ENCODE measurements at places on chromosomes 2 and 18. TPM values are rescaled to one million over a fixed set of nuclear protein-coding genes. Genes with fewer than 3 reads are reported as not detected.

- DNase-seq = no peak
These were observed 174.5 kb downstream of the LAMA1 start for GRCh38 chr18:6943143-6943542.

GRCh38 chr2:113741091-113741490, 15.4 kb downstream of the SLC35F5 start:
- no peak for DNase-seq

DNA sequence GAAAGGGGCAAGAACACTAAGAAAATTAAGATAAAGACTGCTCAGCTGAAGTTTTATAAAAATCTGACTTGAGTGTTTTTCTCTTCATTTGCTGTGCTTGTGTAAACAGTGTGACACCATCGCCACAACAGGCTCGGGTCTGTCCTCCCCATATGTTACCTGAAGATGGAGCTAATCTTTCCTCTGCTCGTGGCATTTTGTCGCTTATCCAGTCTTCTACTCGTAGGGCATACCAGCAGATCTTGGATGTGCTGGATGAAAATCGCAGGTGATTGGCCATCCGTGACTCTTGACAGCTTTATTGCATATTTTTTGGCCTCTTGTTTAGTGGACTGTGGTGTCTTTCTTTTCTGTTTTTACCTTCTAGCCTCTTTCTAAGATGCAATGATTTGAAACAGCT, 22.1 kb downstream of the MFF start:
- DNase-seq = no peak

DNA sequence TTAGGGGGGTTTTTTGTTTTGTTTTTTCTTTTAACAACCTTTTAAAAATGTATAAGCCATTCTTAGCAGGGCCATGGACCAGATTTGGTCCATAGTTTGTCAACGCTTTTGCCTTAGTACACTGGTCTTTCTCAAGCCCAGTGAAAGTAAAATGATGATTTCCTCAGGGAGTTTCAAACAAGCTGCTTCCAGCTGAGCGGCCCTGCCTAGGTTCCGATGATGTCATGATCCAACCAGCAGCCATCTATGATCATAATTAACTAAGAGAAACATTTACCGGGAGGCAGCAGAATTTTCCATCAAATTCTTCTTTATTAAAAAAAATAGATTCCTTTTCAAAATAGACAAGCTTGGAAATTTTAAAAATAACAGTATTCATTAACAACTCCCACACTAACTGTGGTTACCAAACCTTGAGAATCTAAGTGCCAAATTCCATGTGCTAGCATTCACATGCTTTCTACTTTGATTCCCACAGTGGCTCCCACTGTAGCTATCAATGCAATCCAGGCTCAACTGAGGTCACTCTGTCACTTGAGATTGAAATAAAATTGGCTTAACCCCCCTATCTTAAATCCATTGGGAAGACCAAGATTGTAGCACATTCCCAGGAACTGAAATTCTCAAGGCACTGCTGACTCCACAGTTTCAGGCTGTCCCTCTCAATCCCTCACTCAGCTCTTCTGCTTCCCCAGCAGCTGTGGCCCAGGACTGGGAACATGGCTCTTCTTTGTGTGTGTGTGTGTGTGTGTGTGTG, 148.9 kb downstream of the RNF152 start:
- DNase-seq = no peak

Gene LYPD6B
- 35.7 TPM for total RNA-seq

GRCh38 chr2:42124011-42124785, 45.0 kb upstream of the EML4 start:
- DNase-seq = no peak

Gene CASP8
- 20.1 TPM for total RNA-seq

DNA sequence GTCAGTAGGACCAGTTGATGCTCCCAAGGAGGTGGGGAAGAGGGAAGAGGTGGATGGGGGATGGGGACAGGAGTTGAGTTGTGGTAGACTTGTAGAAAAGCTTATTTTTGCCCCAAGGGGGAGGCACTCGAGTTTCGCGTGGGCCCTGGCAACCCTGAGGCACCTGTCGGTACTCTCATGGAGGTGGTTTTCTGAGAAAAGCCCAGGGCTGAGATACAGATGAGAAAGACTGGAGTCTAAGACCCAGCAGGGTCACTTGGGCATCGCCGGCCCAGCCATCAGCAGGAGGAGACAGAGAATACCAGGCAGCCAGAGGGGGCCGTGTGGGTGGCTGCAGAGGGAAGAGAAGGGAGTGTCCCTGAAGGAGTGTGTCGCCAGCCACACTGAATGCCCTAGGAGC, 57.7 kb upstream of the HPCAL1 start:
- no peak for DNase-seq

- no peak for DNase-seq
These were observed 2.2 kb upstream of the SERPINB12 start for GRCh38 chr18:63539904-63540510.

DNA sequence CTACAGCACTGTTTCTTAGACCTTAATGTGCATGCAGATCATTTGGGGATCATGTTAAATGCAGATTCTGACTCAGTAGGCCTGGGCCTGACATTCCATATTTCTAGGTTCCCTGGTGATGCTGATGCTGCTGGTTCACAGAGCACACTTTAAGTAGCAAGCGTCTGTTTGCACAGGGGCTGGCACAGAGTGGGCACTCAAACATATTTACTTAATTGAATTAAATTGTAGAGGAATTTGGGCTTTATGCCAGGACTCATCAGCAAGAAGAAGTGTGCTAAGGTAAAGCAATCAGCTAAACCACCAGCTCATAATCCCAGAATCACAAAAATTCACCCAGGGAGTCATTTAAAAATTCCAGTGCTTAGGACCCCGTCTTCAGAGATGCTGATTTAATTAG, 25.1 kb upstream of the INPP4A start:
- DNase-seq = no peak

DNA sequence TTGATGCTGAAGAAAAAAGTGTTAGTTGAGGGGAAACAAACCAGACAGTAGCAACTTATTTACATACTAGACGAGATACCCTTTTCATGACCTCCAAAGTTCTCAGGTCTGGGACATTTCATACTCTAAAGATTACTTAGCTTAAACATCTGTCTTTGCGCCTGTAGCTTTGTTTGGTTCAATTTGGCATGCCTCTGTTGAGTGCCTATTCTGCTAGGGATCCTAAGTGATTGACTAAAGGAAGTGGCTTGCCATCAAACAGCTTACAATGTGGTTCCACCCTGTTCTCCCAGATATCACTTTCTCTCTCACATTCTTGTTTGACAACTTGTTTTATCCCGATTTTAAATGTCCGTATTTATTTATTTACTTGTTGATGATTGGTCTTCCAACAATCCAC, 488.8 kb downstream of the PARD3B start:
- no peak for DNase-seq

Gene VSNL1
- total RNA-seq = 1.00 TPM

Gene ANKRD29
- total RNA-seq = not detected

Gene CKAP2L
- 25.1 TPM for total RNA-seq

Data from SJSA1 (cell line).